Activated gamma-delta T cell treated with Interleukin-2 at 50 U/mL for 16 hours (primary cell): ENCODE measurements at places on chromosomes 5 and 9.

GRCh38 chr9:105243015-105243686 is 1.3 kb upstream of the SLC44A1 start:
- no peak for DNase-seq

GRCh38 chr9:29449306-29449705 is 1876.0 kb upstream of the C9orf72 start:
- DNase-seq: no peak

GRCh38 chr9:27489087-27489876 is 34.8 kb upstream of the IFNK start:
- DNase-seq: no peak

- no peak for DNase-seq
Measured at GRCh38 chr5:58071566-58071965, 388.3 kb downstream of the PLK2 start.

DNA sequence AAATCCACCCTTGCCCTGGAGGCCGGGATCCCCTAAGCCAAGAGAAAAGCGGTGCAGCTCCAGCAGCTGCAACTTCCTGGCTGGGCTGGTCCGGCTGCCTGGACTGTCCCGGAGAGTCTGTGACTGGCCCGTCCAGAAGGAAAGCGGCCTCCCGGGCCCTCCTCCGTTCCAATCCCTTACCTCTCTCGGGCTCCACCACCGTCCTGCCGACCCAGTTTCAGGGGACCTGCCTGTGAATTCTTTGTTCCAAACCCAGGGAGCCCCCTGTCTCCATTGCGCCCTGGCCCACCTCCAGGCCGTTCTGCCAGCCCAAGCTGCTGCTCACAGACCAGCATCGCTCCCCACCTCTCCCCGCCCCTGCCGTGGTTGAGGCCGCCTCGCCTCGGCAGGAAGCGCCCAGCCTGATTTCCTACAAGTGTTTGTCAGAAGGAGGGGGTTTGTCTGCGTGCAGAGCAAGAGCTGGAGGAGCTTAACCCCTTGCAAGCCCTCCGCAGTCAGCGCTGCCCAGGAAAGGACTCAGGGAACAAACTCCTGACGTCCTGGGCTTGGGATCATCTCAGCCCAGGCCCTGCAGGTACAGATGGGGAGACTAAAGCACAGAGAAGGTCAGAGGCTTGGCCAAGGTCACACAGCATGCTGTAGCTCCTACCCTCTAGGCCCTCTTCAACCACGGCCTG is at the start of gene AKNA:
AKNA (minus strand) TSS at position 303 of the 677 bp plus-strand sequence. CDS start 6,649 bp downstream, outside the sequence.
- DNase-seq: peak; percentile 88

DNA sequence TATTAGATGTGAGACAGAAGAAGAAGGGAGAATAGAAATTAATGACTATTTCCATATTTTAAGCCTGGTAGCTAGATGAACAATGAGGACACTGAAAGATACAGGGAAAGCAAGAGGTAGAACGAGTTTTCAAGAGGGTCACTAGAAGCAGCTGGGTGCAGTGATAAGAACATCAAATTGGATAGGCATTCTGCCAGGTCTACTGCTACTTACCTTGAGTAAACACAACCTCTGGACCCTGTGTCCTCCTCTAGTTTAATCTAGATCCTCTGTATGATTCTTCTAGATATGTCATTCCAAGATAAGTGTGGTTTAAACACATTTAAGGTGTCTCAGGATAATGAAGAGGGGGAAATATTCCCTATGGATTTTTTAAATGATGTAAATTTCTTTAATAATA is 31.2 kb downstream of the OTP start:
- no peak for DNase-seq

GRCh38 chr5:171600741-171601265 is 181.4 kb downstream of the FGF18 start:
- no peak for DNase-seq

- DNase-seq: peak; percentile 41
Measured at GRCh38 chr9:137745541-137745991, 126.8 kb downstream of the EHMT1 start.

GRCh38 chr9:108445431-108446071 is 410.2 kb downstream of the ACTL7B start:
- no peak for DNase-seq

GRCh38 chr5:43065387-43065947 is 25.3 kb upstream of the ANXA2R start:
- DNase-seq: no peak

DNA sequence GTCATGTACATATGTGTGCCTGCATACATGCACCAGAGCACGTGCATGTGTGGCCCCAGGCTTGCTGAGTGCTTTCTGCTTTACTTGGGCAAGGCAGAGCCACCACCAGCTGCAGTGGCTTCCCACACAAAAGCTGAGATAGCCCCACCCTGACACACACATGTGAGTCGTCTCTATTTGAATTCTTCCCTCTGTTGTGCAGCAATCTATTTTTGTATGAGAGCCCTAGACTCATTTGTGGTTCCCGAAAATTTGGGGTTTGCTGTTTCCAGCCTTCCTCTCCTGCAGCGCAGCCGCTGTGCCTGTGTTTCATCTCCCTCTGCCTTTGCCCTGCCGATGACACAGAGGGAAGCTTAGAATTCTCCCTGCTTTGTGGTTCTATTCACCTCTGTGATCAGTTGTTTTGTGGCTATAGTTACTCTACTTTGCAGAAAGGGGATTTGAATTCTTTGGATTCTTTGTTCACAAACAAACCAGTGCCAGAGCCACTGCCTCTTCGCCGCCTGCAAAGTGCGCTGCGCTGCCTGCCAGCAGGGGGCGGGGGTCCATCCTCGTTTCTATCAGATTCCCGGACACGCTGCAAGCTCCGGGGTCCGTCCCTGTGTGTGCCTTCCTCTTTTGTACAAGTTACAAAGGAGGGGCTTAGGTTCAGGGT is 95.8 kb upstream of the DAP start:
- peak; percentile 16 for DNase-seq

GRCh38 chr5:1950708-1951103 is 68.0 kb upstream of the IRX4 start:
- DNase-seq: no peak

DNA sequence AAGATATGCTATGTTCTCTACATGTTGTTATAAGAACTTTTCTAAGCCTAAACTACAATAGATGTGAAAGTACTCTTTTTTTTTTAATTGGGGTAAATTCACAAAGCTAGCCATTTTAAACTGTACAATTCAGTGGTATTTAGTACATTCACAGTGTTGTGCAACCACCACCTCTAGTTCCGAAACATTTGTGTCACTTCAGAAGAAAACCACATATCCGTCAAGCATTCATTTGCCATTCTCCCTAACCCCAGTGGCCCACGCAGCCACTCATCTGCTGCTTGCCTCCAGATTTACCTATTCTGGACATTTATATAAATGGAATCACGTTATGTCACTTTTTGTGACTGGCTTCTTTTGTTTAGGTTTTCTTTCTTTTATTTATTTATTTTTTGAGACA is 43.1 kb downstream of the SPTAN1 start:
- DNase-seq: no peak

DNA sequence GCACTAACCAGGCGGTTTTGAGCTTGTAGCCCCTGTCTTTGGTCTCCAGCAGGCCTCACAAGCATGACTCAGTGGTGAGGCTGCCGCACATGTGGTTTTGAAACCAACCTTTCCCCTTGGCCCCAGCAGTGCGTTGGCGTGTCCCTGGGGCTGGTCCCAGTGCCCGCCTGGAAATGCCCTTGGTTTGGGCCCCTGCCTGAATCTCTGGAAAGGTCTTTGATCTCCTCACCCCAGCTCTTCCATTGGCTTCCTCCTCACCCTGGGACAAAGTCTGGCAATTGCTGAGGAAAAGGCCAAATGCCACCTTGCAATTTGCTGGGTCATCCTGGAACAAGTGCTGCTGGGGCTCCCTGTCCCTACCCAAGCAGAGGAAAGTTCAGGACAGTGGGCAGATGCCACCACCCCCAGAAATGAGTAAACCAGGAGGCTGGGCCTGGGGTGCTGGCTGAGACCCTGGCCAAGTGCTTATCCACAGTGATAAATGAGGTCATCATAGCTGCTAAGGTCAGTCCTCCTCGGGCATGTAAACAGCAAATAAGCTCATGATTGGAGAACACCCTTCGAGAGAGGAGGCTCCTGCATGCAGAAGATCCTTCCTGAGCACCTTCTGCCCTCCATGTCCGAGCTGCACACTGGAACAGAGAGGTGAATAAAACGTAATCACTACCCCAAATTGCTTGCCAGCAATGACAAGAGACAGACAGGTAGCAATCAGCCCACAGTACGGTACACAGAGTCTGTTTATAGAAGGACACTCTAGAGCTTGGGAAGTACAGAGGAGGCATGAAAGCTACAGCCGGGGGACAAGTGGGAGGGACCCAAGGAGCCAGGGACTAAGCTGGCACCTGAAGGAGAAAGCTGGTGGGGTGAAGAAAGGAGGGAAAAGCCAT is 98.9 kb upstream of the CPEB4 start:
- no peak for DNase-seq

DNA sequence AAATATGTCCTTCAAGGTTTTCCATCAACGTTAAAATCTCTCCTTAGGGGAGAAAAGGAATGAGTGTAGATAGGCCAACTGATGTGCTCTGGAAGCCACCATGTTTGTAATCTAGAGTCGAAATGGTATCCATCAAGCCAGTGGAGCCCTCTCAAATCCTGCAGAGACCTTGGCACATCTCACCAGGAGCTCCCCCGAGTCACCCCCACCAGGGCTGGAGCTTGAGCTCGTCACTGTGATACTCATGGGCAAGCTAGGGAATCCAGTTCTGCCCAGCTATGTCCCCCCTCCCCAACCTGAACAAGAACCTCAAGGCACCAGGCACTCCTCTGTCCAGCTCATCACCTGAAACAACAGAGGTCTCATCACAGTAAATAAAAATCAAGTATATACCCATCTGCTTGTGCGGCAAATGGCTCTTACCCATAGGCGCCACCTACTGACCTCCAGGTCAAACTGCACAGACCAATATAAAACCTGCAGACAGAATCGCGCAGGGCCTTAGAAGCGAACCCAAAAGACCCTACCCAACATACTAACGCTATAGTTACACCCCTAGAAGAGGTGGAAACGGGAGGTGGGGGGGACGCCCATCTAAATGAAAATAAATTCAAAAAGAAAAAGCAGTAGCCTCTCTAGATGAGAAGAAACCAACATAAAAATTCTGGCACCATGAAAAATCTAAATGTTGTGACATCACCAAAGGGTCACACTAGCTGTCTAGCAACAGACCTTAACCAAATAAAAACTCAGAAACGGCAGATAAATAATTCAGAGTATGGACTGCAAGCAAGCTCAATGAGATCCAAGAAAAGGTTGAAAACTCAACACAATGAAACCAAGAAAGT is 75.0 kb downstream of the TTC39B start:
- DNase-seq: no peak

- DNase-seq: no peak
Measured at GRCh38 chr9:97991818-97992217, 8.7 kb downstream of the ANP32B start.

- no peak for DNase-seq
Measured at GRCh38 chr5:85951707-85952210, 666.0 kb upstream of the COX7C start.

DNA sequence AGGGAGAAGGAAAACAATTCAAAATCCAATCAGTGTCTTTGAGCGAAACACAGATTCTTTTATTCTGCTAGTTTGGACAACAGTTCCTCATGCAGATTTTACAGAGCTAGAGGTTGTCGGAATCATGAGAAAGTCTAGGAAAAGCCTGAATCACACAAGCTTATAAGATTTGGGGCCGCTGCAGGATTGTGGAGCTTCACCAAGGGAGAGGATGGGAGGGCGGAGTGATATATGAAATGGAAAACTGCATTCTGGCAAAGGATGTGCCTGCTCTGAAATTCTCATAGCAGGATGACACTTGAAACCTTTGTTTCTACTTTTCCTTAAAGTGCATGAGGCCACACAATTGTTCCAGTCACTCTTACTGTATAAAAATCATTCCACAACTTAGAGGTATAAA is 134.3 kb downstream of the OR2K2 start:
- no peak for DNase-seq

- no peak for DNase-seq
Measured at GRCh38 chr5:2005101-2006041, 122.6 kb upstream of the IRX4 start.

DNA sequence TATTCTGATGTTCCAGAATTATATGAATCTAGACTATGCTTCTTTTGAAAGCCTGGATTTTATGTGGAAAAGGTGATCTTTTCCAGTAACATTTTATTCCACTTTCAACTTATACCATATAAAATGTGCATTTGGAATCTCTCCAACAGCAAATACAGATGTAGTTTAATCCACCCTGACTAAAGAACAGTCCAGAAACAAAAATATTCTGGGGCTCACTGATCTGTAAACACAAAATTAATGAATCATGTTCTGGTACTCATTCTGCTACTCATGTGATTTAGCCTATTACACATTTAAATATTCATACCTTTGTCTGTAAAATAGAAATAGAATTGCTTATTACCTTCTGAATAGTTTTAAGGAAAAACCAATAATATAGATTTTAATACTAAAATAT is 125.8 kb downstream of the ARRDC3 start:
- DNase-seq: no peak

DNA sequence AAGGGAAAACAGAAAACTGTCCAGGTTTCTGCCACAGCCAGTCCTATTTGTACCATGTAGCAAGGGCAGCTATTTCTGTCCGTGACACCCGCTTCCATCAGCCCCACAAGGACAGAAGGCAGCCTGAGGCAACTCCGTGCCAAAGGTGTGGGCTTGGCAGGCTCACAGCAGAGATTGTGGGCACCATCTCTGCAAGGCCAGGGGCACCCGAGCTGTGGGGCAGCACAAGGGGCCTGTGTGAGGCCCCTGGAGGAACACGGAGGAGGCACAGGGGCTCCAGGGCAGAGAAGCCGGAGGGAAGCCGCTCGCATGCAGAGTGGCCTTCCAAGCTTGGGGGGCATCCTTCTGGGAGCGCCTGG is 43.5 kb downstream of the COL23A1 start:
- DNase-seq: no peak

GRCh38 chr5:16759147-16759773 is 142.5 kb upstream of the RETREG1 start:
- peak; percentile 15 for DNase-seq

DNA sequence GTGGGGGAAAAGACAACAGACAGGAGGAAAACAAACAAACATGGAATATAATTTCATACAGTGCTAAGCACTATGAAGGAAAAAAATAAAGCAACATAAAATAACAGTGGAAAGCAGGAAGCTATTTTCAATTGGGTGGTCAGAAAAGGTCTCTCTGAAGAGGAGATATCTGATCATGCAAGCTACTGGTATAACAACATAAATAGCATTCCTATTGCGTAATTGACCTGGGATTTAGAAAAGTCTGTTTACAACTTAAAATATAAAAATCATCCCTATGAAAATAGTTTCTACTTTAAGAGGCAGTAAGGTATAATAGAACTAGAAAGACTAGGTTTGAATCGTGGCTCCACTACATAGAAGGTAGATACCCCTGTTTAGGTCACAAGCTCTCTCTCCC is 61.4 kb downstream of the FBXW11 start:
- DNase-seq: no peak

- no peak for DNase-seq
Measured at GRCh38 chr9:21710548-21711191, 91.8 kb upstream of the MTAP start.

DNA sequence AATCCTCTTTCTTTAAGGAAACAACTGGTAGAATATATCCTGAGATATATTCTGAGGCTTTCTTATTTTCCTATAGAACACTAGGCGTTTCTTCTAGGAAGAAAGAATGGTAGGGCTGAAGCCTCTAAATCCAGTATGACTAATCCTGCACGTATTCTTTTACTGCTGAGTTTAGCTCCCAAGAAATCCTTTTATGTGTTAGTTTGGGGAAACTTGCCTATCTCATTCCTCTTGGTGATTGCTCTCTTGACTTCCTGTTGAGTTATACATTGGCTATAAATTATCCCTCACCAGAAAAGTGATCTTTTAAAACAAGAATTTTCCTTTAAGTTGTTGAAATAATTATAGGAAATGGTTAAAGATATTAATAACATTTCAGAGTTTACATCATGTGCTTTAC is 422.9 kb downstream of the TMEM161B start:
- no peak for DNase-seq
